ENCODE measurements at places on chromosomes 4 and X. TPM values are rescaled to one million over a fixed set of nuclear protein-coding genes. Genes with fewer than 3 reads are reported as not detected.
A peak's percentile ranks its signal among the peaks of the same experiment; 100 is the strongest.

GAGE12E gene
- total RNA-seq = not detected

RAB9B gene
- total RNA-seq = not detected

HTN1 gene
- not detected for total RNA-seq

WDFY3 gene
- total RNA-seq = 0.75 TPM

KLB gene
- total RNA-seq = not detected

DNA sequence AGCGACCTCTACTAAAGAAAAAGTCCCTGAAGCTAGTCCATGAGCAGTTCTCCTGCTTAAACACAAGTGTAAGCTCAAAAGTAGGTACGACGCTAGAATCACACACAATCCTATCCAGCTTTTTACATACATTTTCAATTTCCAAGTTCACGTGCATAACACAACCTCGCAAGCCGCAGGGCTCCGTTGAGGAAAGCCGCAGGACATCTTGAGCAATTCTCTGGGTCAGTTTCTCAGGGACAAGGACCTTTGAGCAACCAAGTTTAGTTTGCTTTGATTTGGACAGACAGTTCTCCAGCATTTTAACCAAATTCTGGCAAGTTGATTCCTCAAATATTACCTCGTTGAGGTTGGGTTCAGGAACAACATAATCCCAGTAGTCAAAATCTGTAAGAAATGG, 2.5 kb downstream of the DDIT4L start:
- DNase-seq = no peak

DNA sequence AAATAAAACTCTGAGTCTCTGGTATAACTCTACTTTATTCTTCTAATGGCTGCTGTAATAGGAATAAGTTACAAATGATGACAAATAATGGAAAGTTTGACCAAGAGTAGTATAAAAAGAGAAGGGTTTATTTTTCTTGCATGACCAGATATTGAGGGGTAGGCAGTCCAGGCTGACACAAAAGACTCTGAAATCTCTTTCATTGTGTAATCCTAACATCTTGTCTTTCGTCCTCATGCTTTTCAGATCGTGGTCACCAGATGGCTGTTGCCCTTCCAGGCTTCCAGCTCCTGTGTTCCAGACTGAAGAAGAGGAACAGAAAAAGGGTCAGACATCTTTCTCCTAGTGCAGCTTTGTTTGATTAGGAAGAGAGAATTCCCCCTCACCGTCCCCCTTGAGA, 176.9 kb upstream of the GK2 start:
- no peak for DNase-seq

DNA sequence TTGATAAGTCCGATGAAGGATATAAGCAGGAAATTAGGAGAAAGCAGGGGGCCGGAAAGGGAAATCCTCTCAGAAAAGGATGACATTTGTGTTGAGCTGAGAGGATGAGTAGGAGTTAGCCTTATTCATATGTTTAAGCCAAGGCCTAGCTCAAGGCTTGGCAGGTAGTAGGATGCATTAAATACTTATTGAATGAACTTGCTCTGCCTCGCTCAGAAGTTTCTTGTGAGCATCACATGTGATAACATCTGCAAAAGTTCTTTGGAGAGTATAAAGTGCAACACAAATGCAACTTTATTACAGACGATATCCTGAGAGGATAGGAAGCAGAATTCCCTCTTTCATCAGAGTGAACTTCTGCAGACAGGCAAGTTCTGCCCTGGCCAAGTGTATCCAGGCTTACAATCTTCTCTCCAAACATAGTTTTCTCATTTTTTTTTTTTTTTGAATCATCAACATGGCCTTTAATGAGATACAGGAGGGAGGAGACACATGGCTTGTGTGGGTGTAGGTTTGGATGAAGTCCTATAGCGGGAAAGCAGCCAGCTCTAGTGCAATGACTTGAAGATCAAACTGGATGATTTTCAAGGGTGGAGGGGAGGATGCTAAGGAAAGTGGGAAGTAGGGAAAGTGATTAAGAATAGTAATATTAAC, 48.1 kb downstream of the LUZP4 start:
- DNase-seq = no peak

DNA sequence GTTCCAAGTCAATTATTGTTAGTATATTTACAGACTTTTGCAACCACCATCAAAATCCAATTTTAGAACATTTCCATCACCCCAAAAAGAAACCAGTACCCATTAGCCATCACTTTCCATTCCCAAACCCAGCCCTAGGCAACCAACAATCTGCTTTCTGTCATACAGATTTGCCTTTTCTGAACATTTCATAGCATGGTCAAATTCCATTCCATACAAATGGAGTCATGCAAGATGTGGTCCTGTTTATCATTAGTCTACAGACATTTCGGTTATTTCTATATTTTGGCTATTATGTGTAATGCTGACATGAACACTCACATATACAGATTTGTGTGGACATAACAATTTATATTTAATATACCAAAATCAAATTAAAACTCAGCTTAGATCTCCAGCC, 508.7 kb downstream of the ZNF674 start:
- no peak for DNase-seq

DNA sequence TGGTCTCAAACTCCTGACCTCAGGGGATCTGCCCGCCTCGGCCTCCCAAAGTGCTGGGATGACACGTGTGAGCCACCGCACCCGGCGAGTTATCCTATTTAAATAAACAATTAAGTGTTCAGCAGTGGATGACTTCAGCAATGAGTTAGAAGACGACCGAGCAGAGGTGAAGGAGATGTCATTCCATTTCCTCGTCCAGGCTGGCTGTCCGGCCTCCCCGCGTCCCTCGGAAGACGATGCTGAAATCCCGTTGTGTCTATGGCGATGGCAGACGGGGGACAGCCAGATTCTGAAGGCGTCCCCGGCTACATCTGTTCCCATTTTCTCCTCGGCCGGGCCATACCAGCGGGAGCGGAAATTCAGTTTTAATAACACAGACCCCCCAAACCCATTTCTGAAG, 209.8 kb downstream of the CRLF2 start:
- no peak for DNase-seq

- no peak for DNase-seq
Measured at GRCh38 chrX:13864264-13864663, 47.4 kb upstream of the GPM6B start.

GRCh38 chr4:118739022-118739713, 54.0 kb downstream of the METTL14 start:
- no peak for DNase-seq

DNA sequence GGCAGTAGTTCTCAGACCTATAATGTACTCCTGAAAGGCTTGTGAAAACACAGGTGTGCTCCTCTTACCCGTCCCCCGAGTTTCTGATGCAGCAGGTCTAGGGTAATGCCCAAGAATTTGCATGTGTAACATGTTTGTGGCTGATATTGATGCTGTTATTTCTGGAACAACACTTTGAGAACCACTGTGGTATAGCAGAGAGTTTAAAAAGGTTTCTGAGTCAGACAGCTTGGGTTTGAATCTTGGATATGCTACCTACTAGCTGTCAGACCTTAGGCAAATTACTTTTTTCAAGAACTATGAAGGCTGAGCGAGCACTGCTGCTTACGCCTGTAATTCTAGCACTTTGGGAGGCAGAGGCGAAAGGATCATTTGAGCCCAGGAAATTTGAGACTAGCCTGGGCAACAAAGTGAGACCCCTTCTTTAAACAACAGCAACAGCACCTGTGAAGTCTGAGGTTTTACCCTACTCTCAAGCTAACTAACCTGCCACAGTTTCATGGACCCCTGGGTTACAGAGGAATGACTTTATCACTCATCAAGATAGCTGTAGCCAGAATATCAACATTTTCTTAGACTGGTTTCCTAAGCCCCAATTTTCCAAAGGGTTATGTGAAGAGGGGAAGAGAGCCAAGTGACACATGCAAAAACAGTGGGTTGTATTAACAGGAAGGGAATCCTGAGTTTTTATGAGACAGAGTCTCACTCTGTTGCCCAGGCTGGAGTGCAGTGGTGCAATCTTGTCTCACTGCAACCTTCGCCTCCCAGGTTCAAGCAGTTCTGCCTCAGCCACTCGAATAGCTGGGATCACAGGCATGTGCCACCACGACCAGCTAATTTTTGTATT, 5.1 kb downstream of the AFF1 start:
- peak; percentile 48 for DNase-seq

DNA sequence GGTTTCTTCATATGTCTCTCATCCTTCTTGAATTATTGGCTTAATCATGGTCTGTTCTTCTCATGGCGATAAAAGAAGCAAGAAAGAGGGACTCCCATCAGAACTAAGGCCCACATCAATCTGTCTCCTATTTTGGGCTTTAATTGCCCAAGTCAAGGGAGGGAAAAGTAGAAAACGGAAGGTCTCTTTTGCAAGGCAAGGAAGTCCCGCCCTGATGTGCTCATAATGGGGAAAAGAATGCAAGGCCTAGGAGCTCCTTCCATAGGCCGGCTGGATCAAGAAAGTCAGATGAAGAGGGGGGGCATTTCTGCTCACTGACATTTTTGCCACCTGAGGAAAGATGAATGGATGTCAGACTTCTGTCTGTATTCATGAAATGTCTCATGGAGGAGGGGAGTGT, 127.7 kb upstream of the RPS6KA3 start:
- no peak for DNase-seq

DNA sequence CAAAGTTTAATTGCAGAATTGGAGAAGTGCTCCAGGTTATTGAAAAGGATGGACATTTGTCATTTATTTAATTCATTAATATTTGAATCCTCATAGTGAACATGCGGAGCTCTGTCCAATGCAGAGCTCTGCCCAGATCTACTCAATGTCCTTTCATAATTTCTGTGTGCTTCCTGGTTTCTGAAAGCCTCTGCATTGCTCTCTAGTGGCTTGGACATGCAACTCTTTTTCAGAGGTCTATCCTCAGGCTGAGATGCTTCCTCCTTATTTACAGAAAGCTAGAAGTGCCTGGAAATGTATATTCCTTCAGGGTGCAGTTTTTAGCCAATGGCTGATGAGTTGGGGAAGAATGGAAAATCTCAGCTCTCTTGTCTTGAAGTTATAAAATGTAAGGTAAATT, 786.1 kb upstream of the AADAT start:
- DNase-seq = no peak

GRCh38 chr4:39353478-39354253, 12.5 kb downstream of the RFC1 start:
- no peak for DNase-seq

- DNase-seq = peak; percentile 25
Measured at GRCh38 chr4:144355811-144356757, 215.6 kb upstream of the GYPA start.
